ENCODE measurements at places on chromosomes 13 and 19.

- no peak for DNase-seq
Measured at GRCh38 chr19:5470264-5470671, 15.1 kb downstream of the ZNRF4 start.

- no peak for DNase-seq
Measured at GRCh38 chr13:31890946-31891345, 140.6 kb upstream of the FRY start.

- DNase-seq = no peak
Measured at GRCh38 chr19:1324806-1325567, 39.3 kb downstream of the EFNA2 start.

GRCh38 chr13:21960108-21960507, 289.2 kb downstream of the FGF9 start:
- DNase-seq = no peak

- DNase-seq = no peak
Measured at GRCh38 chr19:48859711-48860572, 8.5 kb downstream of the PLEKHA4 start.

DNA sequence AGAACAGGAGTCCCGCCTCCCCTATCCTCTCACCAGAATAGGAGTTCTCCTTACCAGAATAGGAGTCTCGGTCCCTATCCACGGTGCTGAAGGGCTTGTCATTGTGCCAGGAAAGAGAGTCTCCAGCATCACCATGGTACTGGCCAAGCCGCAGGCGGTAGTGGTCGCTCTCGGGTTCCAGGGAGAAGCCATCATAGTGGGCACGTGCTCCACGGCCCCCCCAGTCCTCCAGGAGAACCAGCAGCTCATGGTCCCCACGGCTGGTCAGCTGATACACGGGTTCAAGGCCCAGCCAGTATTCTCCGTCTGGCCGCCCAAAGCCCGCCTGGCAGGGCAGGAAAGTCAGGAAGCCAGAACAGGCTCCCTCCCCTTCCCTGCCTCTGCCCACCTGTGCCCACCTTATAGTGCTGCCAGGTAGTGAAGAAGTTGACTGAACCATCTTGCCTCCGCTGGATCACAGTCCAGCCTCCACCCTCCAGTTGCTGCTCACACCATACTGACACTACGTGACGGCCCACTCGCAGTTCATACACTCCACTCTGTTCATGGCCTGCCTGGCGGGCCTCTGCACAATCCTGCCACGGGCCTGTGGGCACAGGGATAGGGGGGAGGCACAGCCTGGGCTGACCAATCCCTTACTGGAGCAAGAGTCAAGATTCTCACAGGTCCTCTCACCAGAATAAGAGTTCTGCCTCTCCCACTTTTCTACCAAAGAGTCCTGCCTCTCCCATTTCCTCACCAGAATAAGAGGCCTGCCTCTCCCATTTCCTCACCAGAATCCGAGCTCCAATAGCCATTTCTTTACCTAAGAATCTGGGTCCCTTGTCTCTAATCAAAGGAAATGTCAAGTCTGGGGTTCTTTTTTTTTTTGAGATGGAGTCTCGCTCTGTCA, 7.4 kb downstream of the SHFL start:
- DNase-seq = no peak

DNA sequence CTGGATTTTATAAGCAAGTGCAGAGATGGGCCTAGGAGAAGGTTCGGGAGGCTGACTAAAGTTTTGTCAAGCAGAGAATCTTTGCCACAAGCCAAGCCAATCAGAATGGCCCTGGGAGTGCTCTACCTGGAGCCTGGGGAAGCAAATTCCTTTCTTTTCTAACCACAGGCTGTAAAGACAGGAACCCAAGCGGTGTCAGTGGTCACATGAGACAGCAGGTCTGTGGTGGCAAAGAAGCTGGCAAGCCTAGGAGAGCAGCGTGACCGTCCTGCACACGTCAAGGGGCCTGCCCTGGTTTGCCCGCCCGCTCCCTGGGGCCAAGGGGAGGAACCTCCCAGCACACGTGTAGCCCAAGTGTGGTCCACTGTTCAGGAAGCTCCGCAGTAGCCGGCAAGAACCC, 90.8 kb downstream of the IPO5 start:
- no peak for DNase-seq

GRCh38 chr19:30587869-30588268, 215.7 kb downstream of the ZNF536 start:
- no peak for DNase-seq

GRCh38 chr19:49161987-49162386, 4.4 kb downstream of the TRPM4 start:
- no peak for DNase-seq

DNA sequence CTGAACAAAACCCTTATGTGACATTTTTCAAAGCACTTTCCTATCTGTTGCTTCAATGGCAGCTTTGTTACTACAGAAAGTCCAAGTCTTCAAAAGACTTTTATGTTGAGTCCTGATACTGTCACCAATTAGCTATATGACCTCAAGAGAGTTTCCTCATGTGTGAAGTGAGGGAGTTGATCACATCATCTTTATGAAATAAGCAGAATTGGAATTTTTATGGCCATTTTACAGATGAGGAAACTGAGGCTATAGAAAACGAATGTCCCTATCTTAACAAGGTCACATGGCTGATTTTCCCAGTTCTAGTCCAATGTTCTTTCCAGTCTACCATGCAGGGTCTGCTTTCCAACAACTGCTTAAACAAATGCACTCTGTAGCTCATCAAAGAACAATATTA, 2.6 kb downstream of the TNFRSF19 start:
- no peak for DNase-seq

GRCh38 chr19:19410553-19411550, 5.4 kb downstream of the GATAD2A start:
- DNase-seq = no peak

GRCh38 chr13:112175162-112176075, 108.5 kb downstream of the SOX1 start:
- no peak for DNase-seq

GRCh38 chr13:36559375-36559774, 114.4 kb upstream of the SERTM1 start:
- no peak for DNase-seq

- no peak for DNase-seq
Measured at GRCh38 chr13:93786846-93787489, 560.4 kb downstream of the GPC6 start.

GRCh38 chr19:51739466-51740213, 12.0 kb downstream of the FPR1 start:
- DNase-seq = no peak

DNA sequence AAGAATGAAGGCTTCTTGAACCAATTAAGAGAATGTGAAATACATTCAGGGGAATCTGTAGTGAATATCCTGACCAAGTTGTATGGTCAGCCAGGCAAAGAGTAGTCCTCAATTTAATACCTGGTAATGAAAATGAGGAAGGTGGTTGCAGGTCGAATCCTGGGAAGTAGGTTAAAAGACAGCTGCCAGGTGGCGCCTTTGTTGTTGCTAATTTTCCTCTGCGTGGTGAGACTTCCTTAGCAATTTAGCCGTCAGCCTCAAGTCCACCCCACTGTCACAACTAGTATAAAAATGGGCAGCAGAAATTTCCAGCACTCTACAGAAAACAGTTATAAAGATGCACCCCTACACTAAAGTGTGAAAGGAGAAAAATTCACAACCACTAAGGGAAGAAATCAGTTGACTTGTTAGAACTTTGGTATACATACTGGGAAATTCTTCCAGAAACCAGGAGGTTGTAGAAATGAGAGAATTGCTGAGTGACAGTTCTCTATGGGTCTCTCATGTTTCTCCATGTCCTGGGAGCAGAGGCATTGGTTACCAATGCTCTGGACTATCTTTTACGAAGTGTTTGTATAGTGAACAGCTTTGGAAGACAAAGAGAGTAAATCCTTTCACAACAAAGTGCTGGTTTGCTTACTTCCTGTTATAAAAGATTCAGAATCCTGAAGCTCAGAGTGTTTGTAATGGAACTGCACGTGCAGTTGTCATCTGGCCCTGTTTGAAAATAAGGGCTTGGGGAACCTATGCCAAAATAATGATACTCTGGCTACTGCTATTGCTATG, 235.9 kb downstream of the NHLRC3 start:
- DNase-seq = no peak

DNA sequence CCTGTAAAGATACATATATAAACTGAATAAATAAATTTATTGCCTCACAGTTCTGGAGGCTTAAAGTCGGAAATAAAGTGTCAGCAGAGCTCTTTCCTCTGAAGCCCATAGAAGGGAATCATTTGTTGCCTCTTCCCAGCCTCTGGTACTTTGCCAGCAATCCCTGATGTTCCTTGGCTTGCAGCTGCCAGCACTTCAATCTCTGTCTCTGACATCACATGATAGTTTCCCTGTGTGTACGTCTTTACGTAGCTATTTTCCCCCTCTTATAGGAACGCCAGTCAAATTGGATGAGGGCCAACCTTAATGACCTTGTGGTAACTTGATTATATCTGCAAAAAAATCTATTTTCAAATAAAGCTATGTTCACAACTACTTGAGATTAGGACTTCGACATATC, 250.9 kb downstream of the LIG4 start:
- no peak for DNase-seq

- no peak for DNase-seq
Measured at GRCh38 chr13:77861741-77862140, 56.9 kb downstream of the EDNRB start.

DNA sequence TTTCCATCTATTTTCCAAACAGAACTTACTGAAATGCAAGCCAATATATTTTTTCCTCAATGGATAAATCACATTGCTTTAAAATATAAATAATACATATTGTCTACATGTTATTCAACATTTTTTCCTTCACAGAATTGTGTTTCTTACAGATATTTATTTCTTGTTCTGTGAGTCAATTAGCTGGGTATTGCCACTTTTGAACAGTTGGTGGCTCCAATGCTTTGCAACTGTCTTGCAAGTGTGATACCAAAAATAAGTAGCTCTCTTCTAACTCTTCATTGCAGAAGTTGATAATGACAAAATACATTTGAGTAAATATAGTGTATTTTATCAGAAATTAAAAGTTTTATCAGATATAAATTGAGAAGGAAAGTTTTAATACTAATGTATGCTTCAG, 17.1 kb upstream of the GPC5 start:
- DNase-seq = no peak

DNA sequence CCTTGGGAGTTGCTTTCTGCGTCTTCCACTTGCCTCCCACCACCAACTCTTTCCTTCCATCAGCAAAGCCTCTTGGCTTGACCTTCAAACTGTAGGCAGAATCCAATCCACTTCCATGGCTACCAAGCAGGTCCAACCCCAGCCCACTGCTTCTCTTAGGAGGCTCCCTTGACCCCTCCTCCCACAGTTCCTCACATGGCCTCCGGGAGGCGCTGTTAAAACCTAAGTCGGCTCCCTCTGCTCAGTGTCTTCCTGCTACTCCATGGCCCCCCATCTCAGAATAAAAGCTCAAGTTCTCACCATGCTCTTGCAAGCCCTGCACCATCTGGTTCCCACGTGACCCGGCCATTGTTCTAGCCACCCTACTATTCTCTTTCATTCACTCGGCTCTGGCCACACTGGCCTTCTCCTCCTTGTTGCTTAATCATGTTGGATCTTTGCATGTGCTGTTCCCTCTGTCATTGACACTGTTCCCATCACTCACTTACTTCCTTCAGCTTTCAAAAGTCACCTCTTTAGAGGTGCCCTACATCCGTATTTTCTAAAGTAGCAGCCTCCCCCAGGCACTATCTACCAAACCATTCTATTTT, 7.5 kb downstream of the IZUMO2 start:
- DNase-seq = no peak

DNA sequence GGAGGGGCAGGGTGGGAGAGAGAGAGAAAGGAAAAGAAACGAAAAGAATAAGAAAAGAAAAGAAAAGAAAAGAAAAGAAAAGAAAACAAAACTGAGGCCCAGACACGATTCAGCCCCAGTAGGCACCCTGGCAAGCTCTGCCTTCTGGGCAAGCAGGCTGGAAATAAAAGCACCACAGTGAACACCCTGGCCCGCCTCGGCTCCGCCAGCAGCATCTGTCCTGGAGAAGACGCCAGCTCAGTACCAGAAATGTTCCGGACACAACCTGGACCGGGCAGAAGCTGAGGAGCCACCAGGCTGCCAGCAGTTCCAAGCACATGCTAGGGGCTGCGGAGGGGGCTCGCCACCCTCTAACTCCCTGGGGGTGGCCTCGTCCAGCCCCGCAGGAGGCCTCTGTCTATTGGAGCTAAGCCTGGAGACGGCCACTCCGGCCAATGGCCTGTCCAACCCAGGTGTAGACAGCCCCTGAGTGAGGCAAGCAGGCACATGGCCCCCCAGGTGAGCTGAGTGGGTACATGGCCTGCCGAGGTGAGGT, 11.4 kb upstream of the CPAMD8 start:
- no peak for DNase-seq

- DNase-seq = no peak
Measured at GRCh38 chr19:1072371-1073015, 5.5 kb downstream of the ARHGAP45 start.

DNA sequence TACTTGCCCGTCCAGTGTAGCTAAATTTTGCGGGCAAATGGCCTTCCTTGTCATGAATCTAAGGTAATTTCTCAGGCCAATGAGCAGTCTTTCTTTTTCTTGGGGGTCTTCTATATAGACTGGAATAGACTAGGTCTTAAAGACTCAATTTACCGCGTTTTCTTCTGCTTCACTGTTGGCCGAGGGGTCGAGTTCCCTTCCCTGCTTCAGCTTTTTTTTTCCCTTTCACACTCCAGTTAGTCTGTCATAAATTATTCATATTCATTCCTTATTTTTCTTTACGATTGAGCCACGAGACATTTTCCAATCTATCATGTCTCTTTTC, 276 bp downstream of the ALG11 start:
- DNase-seq = no peak

DNA sequence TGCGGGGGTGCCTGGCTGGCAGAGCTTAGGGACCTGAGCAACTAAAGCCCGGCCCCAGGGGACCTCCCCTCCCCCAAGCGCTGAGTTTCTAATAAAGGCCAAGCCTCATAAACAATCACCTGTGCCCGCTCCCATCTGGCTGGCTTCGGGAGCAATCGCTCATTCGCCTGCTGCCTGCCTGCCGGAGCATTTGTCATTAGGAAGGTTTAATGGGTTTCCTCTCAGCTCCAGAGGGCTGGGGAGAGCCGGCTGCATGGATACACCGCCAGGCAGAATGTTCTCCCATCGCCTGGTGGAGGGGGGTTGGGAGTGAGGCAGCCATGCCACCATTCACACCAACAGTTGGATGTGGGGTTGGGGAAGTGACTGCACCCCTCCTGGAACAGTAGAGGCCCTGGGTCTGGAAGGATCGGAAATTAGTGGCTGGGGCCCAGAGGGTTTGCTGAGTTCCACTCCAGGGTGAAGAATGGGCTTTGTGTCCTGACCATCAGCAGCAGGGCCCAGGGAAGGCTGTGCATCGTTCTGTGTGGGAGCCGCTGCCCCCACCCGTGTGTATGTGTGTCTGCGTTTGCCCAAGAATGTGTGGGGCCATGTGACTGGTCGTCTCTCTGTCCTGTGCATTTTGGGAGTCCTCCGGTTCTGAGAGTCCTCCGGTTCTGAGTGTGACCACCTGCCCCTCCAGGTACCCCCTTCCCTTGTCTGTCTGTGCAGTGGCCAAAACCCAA, 15.3 kb downstream of the PIN1 start:
- DNase-seq = no peak

- no peak for DNase-seq
Measured at GRCh38 chr19:48950830-48951519, 3.7 kb upstream of the BAX start.

GRCh38 chr19:22026687-22027086, 15.9 kb upstream of the ZNF208 start:
- DNase-seq = no peak

- no peak for DNase-seq
Measured at GRCh38 chr13:33168321-33168960, 117.1 kb downstream of the STARD13 start.

GRCh38 chr13:33188093-33188882, 97.3 kb downstream of the STARD13 start:
- DNase-seq = no peak

- no peak for DNase-seq
Measured at GRCh38 chr13:31431722-31432137, 232.0 kb downstream of the B3GLCT start.

All from stimulated activated CD8-positive, alpha-beta memory T cell treated with anti-CD3 and anti-CD28 coated beads, Interleukin-7, amount 100 ng/mL, for 1 hour (primary cell).